ENCODE measurements at places on chromosomes 3 and 15. TPM values are rescaled to one million over a fixed set of nuclear protein-coding genes. Genes with fewer than 3 reads are reported as not detected.

DNA sequence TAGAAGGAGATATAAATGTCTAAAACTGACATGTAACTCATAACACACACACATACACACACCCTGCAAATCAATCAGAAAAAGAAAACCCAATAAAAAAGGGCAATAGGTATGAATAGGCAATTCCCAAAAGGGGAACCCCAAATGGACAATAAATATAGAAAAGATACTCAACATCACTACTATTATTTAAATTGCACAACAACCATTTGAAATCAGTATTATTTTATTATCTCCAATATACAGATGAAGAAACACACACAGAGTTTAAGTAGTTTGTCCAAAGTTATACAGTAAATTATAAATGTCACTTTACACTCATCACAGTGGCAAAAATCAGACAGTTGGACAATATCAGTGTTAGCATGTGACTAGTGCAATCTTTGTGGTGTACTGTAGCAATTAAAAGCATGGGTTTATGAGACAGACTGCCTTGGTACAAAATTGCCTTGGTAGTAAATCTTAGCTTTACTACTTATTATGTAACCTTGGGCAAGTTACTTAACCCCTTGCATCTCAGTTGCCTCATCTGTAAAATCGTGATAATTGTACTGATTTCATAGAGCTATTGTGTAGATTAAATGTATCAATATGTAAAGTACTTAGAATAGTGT, 3.4 kb upstream of the FSTL1 start:
- no peak for DNase-seq

- DNase-seq, result no peak
Observed at GRCh38 chr3:98012979-98013378, 22.1 kb downstream of the GABRR3 start.

CFAP161 gene
- 0.54 TPM for total RNA-seq

RPP25 gene
- total RNA-seq, result 12.3 TPM

DNA sequence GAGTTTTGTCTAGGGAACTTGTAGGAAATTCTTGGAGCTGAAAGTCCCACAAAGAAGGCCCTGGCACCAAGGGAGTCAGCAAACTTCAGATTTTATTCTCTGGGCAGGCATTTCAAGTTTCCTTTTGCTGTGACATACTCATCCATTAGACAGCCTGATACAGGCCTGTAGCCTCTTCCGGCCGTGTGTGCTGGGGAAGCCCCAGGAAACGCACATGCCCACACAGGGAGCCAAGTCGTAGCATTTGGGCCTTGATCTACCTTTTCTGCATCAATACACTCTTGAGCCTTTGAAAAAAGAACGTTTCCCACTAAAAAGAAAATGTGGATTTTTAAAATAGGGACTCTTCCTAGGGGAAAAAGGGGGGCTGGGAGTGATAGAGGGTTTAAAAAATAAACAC, 15.0 kb downstream of the TIGIT start:
- no peak for DNase-seq

FOXB1 gene
- total RNA-seq, result not detected

DNA sequence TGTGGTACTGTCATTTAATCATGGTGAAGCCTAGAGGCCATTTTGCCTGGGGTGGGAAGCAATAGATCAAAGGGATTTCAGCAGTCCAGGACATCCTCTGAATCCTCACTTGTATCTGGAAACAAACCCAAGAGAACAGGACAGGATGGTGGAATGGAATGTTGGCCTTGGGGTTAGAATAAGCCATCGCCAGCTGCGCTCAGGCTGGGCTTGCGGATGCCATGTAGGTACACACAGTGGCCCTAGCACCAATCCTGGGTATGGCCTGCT, 76.5 kb upstream of the ALDH1A3 start:
- DNase-seq, result no peak

SLC28A2 gene
- 3.5 TPM for total RNA-seq

DNA sequence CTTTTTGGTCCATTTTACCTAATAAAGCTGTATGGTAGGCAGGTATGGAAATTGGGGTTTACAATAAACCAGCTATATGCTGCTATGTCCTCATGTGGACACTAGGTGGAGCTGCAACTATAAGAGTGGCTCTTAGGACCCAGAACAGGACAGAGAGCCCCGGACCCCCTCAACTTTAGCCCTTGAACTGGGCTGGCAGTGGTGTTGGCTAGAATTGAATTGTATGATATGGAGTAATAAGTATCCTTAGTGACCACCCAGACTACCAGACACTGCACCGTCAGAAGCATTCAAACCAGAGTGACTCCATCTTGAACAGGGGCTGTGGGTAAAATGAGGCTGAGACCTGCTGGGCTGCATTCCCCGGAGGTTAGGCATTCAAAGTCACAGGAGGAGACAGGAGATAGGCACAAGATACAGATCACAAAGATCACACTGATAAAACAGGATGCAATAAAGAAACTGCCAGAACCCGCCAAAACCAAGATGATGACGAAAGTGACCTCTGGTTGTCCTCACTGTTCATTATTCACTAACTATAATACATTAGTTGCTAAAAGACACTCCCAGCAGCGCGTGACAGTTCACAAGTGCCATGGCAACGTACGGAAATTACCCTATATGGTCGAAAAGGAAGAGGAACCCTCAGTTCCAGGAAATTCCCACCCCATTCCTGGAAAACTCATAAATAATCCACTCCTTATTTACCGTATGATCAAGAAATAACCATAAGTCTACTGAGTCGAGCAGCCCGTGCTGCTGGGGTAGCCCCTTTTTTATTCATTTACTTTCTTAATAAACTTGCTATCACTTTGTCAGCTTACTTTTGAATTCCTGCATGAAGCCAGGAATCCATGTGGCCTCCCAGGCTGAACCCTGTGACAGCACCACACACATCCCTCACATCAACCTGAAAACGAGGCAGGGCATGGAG, 68.7 kb upstream of the BLM start:
- no peak for DNase-seq
